ENCODE measurements at places on chromosomes 12 and 14. TPM values are rescaled to one million over a fixed set of nuclear protein-coding genes. Genes with fewer than 3 reads are reported as not detected.

The ESPL1 gene
- total RNA-seq, result 50.3 TPM

GRCh38 chr14:21251215-21251614 lies 18.0 kb downstream of the HNRNPC start:
- no peaks in the 10 kb centered on the region for H3K27me3 ChIP-seq
- H3K4me1 ChIP-seq, result 0 out of 2 replicates have a peak, but pooled peaks cover 3% of the 10 kb centered on the region
- H3K36me3 ChIP-seq, result peaks cover 55% of the 10 kb centered on the region
- H3K4me3 ChIP-seq, result no peak overlapping the region
- DNase-seq, result no peak

The KRT74 gene
- not detected for total RNA-seq

GRCh38 chr12:124761871-124762270 lies 101.8 kb downstream of the SCARB1 start:
- DNase-seq, result no peak
- H3K27ac ChIP-seq, result no peak overlapping the region
- no peaks in the 10 kb centered on the region for H3K36me3 ChIP-seq
- H3K4me1 ChIP-seq, result no peaks in the 10 kb centered on the region
- H3K27me3 ChIP-seq, result no peaks in the 10 kb centered on the region

- peak; percentile 0 for DNase-seq
- H3K36me3 ChIP-seq, result no peaks in the 10 kb centered on the region
- H3K4me3 ChIP-seq, result no peak overlapping the region
- H3K27me3 ChIP-seq, result no peaks in the 10 kb centered on the region
- H3K27ac ChIP-seq, result no peak overlapping the region
- peaks cover 3% of the 10 kb centered on the region for H3K4me1 ChIP-seq
Observed at GRCh38 chr14:36129181-36129580, 47.3 kb downstream of the PTCSC3 start.

DNA sequence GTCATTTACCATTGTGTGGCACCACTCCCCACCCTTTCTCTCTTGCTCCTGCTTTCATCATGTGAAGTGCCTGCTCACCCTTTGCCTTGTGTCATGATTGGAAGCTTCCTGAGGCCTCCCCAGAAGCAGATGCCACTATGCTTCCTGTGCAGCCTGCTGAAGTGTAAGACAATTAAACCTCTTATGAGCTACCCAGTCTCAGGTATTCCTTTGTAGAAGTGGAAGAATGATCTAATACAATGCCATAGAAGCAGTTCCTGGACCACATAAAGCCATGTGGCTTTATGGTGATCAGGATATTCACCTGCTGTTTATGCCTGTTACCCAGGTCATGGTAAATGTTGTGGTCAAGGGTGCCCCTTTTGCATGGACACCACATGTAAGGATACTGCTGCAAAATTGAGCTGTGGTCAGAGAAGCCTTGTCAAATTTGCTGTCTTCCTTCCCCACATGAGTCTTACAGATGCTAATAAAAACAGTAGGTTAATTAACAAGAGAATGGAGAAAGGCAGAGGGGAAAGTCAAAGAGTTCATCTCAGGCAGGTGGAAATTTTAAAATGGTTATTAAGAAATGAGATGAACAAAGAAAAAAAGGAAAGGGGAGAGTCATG lies 112.8 kb upstream of the IFNG-AS1 start:
- no peak overlapping the region for H3K27ac ChIP-seq
- no peaks in the 10 kb centered on the region for H3K4me1 ChIP-seq
- no peaks in the 10 kb centered on the region for H3K36me3 ChIP-seq
- no peaks in the 10 kb centered on the region for H3K27me3 ChIP-seq
- no peak overlapping the region for H3K4me3 ChIP-seq
- DNase-seq, result no peak

GRCh38 chr12:10293570-10294227 lies 14.0 kb upstream of the KLRD1 start:
- H3K4me3 ChIP-seq, result no peak overlapping the region
- no peak overlapping the region for H3K27ac ChIP-seq
- no peaks in the 10 kb centered on the region for H3K36me3 ChIP-seq
- no peaks in the 10 kb centered on the region for H3K4me1 ChIP-seq

The DAO gene
- total RNA-seq, result not detected

DNA sequence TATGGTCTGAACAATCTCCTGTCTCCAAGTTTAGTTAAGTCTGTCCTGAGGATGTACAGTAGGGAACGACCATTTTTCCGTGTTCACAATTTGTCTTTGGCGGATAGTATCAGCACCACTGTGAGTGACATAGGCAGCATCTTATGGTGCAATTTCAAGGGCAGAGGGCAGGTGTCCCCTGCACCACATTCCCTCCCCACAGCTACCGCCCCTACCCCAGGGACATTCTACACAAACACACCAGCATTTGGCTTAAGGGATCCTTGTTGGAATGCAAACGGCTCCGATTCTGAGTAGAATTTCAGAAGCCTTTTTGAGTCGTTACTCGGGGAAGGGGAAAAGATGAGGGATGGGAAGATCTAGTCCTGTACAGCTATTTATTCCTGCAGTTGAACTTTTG lies 25.1 kb upstream of the DICER1 start:
- no peak overlapping the region for H3K27ac ChIP-seq
- H3K4me1 ChIP-seq, result no peaks in the 10 kb centered on the region

- H3K36me3 ChIP-seq, result no peaks in the 10 kb centered on the region
- no peak overlapping the region for H3K4me3 ChIP-seq
- no peak for DNase-seq
- H3K27me3 ChIP-seq, result no peaks in the 10 kb centered on the region
Observed at GRCh38 chr12:68499616-68500015, 111.1 kb upstream of the RAP1B start.

The SELPLG gene
- 1.2 TPM for total RNA-seq

The ORMDL2 gene
- 25.5 TPM for total RNA-seq

DNA sequence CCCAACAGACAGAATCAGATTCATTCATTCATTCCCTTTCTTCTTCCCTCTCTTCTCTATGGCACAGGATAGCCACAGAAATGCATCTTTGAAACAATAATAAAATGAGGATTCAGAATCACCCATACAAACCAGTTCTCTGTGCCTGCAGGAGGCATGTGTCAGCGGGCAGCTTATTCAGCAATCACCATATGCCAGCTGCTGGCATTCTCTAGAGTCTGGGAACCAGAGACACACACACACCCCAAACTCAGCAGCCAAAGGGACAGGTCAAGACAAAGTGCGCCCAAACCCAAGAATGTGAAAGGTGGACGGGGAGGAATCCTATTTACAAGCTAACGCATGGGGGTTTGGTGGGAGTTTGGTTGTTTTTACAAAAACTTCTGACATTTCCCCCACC lies 14.1 kb downstream of the ARF3 start:
- no peak overlapping the region for H3K4me3 ChIP-seq
- no peak overlapping the region for H3K27ac ChIP-seq
- H3K36me3 ChIP-seq, result peaks cover 24% of the 10 kb centered on the region

GRCh38 chr12:133256321-133256720 lies 20.6 kb upstream of the ANHX start:
- DNase-seq, result no peak
- H3K4me3 ChIP-seq, result no peak overlapping the region
- no peak overlapping the region for H3K27ac ChIP-seq
- no peaks in the 10 kb centered on the region for H3K4me1 ChIP-seq

The PLEKHD1 gene
- total RNA-seq, result 1.2 TPM

The CMA1 gene
- total RNA-seq, result not detected

GRCh38 chr14:24361326-24361725 lies 6.7 kb upstream of the NFATC4 start:
- H3K27me3 ChIP-seq, result no peaks in the 10 kb centered on the region
- H3K4me1 ChIP-seq, result peaks cover 16% of the 10 kb centered on the region
- H3K27ac ChIP-seq, result no peak overlapping the region
- no peak overlapping the region for H3K4me3 ChIP-seq
- no peak for DNase-seq

DNA sequence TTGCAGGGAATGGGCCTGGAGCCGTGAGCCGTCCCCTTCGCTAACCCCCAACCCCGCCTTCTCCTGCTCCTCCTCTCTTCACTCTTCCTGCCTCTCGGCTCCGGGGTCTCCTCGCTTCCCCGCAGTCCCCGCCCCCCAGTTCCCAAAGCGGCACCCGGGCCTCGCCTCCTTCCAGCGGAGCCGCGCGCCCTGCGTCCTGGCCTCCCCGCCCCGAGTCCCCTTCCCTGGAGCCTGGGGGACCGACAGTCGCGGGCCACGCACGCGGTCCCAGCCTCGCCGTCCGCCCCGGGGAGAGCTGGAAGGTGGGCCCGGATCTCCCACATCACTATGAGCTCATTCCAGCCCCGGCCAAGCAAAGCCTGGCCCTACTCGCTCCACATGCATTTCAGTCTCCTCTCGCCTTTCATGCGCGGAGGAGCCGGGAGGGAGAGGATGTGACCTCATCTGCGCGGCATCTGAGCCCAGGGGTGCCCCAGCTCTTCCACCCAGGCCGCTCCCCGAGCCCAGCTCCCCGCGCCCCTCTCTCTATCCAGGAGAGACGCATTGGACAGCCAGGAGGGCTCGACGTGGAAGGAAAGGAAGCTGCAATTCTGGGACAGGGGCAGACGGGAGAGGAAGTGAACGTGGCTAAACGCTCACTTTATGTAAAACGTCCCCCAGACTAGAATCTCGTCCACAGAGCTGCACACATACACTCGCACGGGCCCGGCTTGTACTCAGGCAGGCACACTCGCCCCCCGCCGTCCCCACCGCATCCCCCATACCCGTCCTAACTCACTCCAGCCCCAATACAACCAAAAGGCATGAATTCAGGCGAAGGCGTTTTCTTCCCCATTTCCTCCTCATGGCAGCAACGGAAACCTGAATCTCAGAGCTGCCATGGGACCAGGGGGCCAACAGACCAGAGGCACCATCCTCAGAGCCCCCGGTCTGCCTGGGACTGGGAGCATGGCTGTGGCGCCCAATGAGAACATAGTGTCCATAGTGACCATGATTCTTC lies 108.7 kb upstream of the CCND2 start:
- no peak overlapping the region for H3K27ac ChIP-seq
- DNase-seq, result no peak
- peaks cover 17% of the 10 kb centered on the region for H3K27me3 ChIP-seq
- H3K4me3 ChIP-seq, result no peak overlapping the region
- H3K4me1 ChIP-seq, result no peaks in the 10 kb centered on the region

The LHX5 gene
- 2.4 TPM for total RNA-seq

DNA sequence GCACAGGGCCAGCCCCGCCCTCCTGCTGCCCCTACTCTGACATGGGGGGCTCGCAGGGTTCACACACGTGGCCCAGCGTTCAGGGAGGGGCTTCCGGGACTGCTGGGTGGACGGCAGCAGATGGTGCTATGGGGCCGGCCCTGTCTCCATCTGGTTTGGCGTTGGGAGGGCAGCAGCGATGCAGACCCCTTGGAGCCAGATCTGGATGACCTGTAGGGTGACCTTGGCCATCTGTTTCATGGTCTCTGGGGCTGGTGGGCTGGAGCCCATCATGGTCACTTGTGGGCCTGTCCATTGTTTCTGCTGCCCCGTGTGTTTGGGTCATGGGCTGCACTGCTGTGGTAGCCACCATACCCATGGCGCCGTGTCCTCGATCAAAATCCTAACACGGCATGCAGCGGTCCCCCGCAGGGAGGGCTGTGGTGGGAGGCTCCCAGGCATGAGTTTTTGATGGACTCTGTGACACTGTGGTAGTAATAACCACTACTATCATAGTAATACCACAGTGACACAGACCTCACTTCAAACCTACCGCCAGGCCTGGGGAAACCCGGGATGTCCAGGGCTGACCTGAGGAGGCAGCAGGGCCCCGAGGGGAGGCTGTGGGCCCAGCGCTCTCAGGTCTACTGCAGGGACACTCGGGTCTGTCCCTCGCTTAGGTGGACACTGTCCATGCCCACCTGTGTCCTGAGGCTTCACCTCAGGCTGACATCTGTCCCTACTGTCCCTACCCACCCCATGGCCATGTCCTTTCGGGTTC lies 359.4 kb downstream of the TMEM121 start:
- H3K36me3 ChIP-seq, result no peaks in the 10 kb centered on the region
- H3K27me3 ChIP-seq, result no peaks in the 10 kb centered on the region
- no peak overlapping the region for H3K4me3 ChIP-seq
- DNase-seq, result no peak

DNA sequence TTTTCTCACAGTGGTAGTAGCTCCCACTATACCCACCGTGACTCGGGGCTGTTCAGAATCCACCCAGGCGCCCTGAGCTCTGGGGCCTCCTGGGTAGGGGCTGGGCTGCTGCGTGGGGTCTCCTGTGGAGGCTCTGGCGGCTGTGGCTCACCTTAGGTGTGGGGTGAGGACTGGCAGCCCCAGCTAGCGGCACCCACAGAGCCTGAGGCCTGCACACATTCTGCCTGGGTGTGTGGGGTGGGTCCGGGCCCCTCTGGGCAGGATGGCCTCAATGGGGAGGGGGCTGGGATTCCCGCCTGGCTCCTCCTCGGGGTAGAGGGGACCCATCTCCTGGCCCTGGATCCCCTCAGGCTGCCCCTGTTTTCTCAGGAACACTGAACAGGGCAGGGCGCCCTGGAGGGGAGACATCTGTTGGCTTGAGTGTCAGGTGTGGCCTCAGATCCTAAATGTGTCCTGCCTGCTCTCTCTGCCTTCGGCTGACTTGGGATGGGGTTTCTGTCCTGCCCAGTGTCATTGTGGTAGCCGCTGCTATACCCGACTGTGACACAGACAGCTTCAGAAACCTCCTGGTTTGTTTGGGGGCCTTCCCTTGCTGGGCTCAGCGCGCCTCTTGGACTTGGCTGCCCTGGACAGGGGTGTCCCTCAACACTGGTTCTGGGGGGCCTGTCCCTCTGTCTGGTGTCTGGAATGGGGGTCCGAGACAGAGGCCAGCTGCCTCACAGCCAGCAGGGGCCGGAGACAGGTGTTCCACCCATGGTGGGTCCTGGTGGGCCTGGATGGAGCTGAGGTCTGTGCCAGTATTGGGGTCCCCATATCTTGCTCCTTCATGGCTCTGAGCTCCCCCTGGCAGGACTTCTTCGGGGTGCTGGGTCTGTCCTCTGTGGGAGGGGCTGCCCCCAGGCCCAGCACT lies 354.9 kb downstream of the TMEM121 start:
- no peak overlapping the region for H3K27ac ChIP-seq
- no peak overlapping the region for H3K4me3 ChIP-seq
- H3K27me3 ChIP-seq, result peaks cover 28% of the 10 kb centered on the region
- H3K4me1 ChIP-seq, result no peaks in the 10 kb centered on the region

DNA sequence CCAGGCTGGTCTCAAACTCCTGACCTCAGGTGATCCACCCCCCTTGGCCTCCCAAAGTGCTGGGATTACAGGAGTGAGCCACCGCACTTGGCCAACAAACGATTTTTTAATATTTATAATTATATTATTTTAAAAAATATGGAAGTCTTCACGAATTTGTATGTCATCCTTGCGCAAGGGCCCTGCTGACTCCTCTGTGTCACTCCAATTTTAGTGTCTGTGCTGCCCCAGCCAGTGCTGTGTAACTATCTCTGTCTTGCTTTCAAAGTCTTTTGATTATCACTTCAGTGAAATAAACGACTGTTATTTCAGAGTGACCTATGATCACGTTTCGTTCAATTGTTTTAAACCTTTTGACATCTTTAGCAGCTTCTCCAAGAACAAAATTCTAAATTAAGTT lies 13.1 kb upstream of the MMP17 start:
- H3K4me3 ChIP-seq, result no peak overlapping the region
- no peaks in the 10 kb centered on the region for H3K27me3 ChIP-seq
- H3K4me1 ChIP-seq, result no peaks in the 10 kb centered on the region
- H3K36me3 ChIP-seq, result no peaks in the 10 kb centered on the region
- no peak overlapping the region for H3K27ac ChIP-seq

- H3K27me3 ChIP-seq, result no peaks in the 10 kb centered on the region
- H3K4me1 ChIP-seq, result no peaks in the 10 kb centered on the region
- H3K27ac ChIP-seq, result no peak overlapping the region
Observed at GRCh38 chr14:53692451-53692850, 264.2 kb downstream of the BMP4 start.

GRCh38 chr12:27083861-27084394 lies 1.6 kb upstream of the C12orf71 start:
- H3K27ac ChIP-seq, result no peak overlapping the region
- H3K36me3 ChIP-seq, result no peaks in the 10 kb centered on the region
- no peak for DNase-seq
- no peak overlapping the region for H3K4me3 ChIP-seq

The ABHD12B gene
- total RNA-seq, result 0.74 TPM

The CCDC175 gene
- total RNA-seq, result not detected

The PRPH gene
- 6.7 TPM for total RNA-seq

All from HCT116 (cell line).